CD8-positive, alpha-beta memory T cell (primary cell): ENCODE measurements at places on chromosomes 3 and 15. TPM values are rescaled to one million over a fixed set of nuclear protein-coding genes. Genes with fewer than 3 reads are reported as not detected.

ALDH1A2 gene
- 0.33 TPM for total RNA-seq

COL6A5 gene
- total RNA-seq, result not detected

SEC22C gene
- total RNA-seq, result 53.6 TPM

DNA sequence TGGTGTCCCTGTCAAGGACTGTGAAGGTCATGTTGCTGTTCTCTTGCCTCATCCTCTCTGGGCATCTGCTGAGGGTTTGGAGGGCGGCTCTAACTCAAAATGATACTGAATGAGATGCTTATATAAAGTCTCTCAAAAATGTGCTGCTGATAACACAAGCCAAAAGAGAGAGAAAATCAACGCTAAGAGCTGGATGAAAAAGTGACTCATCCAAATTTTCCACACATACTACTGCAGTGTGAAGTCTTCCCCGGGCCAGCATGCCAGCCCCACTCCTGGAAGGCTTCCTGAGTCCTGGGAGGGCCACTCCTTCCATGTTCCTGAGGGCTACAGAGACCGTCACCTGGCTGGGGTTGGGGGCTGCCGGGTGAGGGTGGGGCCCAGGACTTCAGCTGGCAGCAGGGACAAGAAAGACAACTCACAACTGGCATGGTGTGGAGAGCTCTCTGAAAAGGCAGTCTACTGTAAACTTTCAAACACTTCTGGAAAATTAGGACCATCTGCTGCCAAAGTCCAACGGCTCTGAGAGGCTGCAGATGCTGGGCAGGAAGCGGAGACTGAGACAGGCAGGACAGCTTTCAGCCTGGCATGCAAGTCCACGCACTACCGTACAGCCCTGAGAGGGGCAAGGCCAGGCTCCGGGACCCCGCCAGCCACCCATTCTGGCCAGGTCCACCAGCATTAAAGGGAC is 200.3 kb downstream of the ADAMTS17 start:
- no peak overlapping the region for H3K27ac ChIP-seq
- H3K4me1 ChIP-seq, result no peaks in the 10 kb centered on the region
- H3K36me3 ChIP-seq, result no peaks in the 10 kb centered on the region
- DNase-seq, result no peak

DNA sequence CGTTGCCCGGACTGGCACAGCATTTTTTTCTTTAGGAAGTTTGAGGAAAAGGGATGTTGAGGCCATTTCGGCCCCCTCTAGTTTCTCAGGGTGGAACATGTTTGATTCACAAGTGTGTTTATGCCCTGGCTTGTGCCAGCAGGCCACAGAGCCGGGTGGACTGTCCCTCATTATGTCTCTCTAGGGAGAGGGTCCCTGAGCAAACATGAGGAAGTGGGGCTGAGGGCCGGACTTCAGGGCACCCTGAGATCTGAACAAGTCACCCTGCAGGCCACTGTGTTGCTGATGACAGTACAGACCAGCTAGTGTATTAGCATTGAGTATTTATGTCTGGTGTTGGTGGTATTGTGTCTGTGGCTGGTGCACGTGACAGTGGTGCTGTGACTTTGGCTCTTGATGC is 34.9 kb downstream of the RNU5B-1 start:
- H3K4me1 ChIP-seq, result no peaks in the 10 kb centered on the region
- H3K4me3 ChIP-seq, result no peak overlapping the region
- peaks cover 5% of the 10 kb centered on the region for H3K27me3 ChIP-seq
- no peaks in the 10 kb centered on the region for H3K36me3 ChIP-seq

DNA sequence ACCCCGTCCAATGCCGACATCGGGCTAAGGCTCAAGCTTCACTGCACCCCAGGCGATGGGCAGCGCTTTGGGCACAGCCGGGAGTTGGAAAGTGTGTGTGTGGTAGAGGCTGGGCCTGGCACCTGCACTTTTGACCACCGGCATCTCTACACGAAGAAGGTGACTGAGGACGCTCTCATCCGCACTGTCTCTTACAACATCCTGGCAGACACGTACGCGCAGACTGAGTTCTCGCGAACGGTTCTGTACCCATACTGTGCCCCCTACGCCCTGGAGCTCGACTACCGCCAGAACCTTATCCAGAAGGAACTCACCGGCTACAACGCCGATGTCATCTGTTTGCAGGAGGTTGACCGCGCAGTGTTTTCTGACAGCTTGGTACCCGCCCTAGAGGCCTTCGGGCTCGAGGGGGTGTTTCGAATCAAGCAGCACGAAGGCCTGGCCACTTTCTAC is 1.0 kb downstream of the PDE12 start:
- H3K4me1 ChIP-seq, result peaks cover 33% of the 10 kb centered on the region
- no peaks in the 10 kb centered on the region for H3K27me3 ChIP-seq
- peak overlapping the region; percentile 55 for H3K4me3 ChIP-seq
- no peaks in the 10 kb centered on the region for H3K36me3 ChIP-seq
- peak overlapping the region; percentile 88 for H3K27ac ChIP-seq
- peak; percentile 30 for DNase-seq

GRCh38 chr3:180085122-180085710 is 48.5 kb upstream of the PEX5L start:
- no peaks in the 10 kb centered on the region for H3K36me3 ChIP-seq
- no peaks in the 10 kb centered on the region for H3K4me1 ChIP-seq
- H3K27ac ChIP-seq, result no peak overlapping the region
- no peak overlapping the region for H3K4me3 ChIP-seq

GRCh38 chr3:194140520-194141414 is 4.8 kb downstream of the HES1 start:
- no peak for DNase-seq
- H3K4me3 ChIP-seq, result no peak overlapping the region
- peaks cover 34% of the 10 kb centered on the region for H3K4me1 ChIP-seq
- peaks cover 10% of the 10 kb centered on the region for H3K27me3 ChIP-seq
- H3K27ac ChIP-seq, result peak overlapping the region; percentile 31

DNA sequence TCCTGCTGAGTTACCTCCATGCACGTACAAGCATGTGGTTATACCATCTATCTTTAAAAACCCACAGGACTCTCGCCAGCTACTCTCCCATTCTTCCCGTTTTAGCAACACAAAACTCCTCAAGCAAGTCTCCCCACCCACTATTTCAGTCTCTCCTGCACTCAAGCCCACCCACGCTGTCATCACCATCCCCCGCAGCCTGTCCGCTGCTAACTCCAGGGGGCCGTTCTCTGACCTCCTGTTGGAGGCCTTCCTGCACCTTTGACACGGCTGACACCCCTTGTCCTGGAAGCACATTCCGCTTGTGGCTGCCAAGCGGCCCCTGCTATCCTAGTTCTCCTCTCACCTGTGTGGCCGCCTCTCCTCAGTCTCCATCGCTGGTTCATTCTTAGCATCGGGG is 7.5 kb upstream of the PCSK6 start:
- no peaks in the 10 kb centered on the region for H3K4me1 ChIP-seq
- H3K36me3 ChIP-seq, result no peaks in the 10 kb centered on the region
- H3K4me3 ChIP-seq, result no peak overlapping the region

DNA sequence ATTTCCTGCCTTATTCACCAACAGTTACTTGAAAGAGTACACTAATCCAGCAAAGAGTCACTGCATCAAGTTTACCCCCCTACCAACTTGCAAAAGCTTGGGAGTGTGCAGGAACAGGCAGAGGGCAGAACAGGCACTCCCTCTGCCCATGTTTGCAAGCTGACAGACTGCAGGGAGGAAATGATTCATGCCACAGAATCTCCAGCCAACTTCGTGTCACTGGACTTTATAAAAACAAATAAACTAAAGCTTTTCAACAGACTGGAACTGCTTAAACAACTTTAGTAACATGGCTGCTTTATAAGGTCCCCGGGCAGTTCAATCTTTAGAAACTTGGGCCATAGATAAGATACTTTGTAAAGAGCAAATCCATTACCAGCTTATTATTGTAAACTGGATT is 129.5 kb downstream of the THRB start:
- no peaks in the 10 kb centered on the region for H3K27me3 ChIP-seq
- H3K4me1 ChIP-seq, result no peaks in the 10 kb centered on the region
- DNase-seq, result no peak
- no peak overlapping the region for H3K27ac ChIP-seq
- H3K36me3 ChIP-seq, result no peaks in the 10 kb centered on the region

- H3K27me3 ChIP-seq, result no peaks in the 10 kb centered on the region
- H3K4me3 ChIP-seq, result no peak overlapping the region
- DNase-seq, result no peak
- no peaks in the 10 kb centered on the region for H3K4me1 ChIP-seq
- no peaks in the 10 kb centered on the region for H3K36me3 ChIP-seq
- H3K27ac ChIP-seq, result no peak overlapping the region
Observed at GRCh38 chr3:165697910-165698309, 139.3 kb downstream of the BCHE start.

DNA sequence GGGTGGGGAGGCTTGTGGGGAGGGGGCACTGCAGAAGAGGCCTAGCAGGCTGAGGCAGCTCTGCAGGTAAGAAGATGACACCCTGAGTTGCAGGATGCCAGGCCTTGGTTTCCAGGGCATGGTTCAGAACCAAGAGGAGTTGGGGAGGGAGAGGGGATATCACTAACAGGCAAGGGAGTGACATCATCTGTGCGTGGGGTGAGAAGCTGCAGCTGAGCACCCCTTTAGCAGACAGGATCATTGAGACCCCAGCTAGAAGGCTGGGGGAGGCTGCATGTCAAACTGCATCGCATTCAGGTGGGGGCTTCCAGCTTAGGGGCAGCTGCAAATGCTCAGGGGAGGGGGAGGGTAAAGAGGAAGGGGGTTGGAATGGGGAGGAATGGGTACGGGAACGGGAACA is 23.0 kb downstream of the CACNA2D2 start:
- H3K27me3 ChIP-seq, result no peaks in the 10 kb centered on the region
- H3K27ac ChIP-seq, result no peak overlapping the region

GRCh38 chr3:137134431-137134830 is 176.6 kb downstream of the IL20RB start:
- no peak overlapping the region for H3K4me3 ChIP-seq
- H3K27me3 ChIP-seq, result no peaks in the 10 kb centered on the region
- no peaks in the 10 kb centered on the region for H3K36me3 ChIP-seq
- H3K4me1 ChIP-seq, result peaks cover 6% of the 10 kb centered on the region
- DNase-seq, result no peak

DNA sequence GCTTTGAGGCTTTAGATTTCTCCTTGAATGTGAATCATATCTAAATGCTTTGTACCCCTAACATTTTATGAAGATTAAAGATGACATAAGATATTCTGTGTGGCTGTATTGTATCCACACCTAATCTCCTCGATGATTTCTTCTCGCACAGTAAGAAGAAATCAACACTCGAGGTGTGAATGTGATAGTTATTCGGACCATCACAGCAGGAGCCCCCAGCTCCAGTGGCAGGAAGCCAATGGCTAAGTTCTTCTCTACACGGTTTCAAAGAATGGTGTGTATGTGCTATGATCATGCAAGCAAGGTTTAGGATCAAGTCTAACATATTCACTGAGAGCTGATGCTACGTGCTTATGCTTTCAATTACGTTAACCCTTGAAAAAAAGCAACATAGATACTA is 271.0 kb downstream of the SUCLG2 start:
- no peaks in the 10 kb centered on the region for H3K36me3 ChIP-seq
- H3K4me3 ChIP-seq, result no peak overlapping the region
- H3K27ac ChIP-seq, result no peak overlapping the region
- H3K27me3 ChIP-seq, result no peaks in the 10 kb centered on the region
- no peaks in the 10 kb centered on the region for H3K4me1 ChIP-seq

GRCh38 chr3:183532620-183533411 is 22.7 kb downstream of the KLHL6 start:
- H3K27ac ChIP-seq, result peak overlapping the region; percentile 17
- DNase-seq, result no peak
- no peaks in the 10 kb centered on the region for H3K27me3 ChIP-seq
- H3K36me3 ChIP-seq, result no peaks in the 10 kb centered on the region
- H3K4me1 ChIP-seq, result peaks cover 9% of the 10 kb centered on the region

GRCh38 chr15:28881170-28881569 is 4.6 kb upstream of the APBA2 start:
- H3K27ac ChIP-seq, result no peak overlapping the region
- no peak for DNase-seq
- H3K36me3 ChIP-seq, result no peaks in the 10 kb centered on the region
- peaks cover 19% of the 10 kb centered on the region for H3K4me1 ChIP-seq

DNA sequence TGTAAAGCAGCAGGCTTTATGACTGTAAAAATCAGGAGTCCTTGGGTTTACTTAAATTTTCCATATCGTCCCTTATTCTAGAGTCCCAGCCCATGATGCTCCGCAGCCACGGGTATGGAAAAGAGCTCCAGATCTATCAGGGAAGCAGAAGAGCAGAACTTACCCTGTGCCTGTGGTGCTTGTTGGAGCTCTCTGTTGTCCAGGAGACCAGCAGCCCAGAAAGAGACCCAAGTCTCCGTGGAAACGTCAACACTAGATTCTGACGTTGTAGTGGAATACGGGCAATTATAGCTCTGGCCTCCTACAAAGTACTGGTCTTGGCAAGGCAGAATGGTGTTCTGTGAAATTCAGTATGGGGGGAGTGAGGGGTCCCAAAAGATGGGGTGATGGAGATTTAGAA is 2.0 kb downstream of the GMNC start:
- no peak overlapping the region for H3K4me3 ChIP-seq
- H3K36me3 ChIP-seq, result no peaks in the 10 kb centered on the region
- no peaks in the 10 kb centered on the region for H3K4me1 ChIP-seq
- DNase-seq, result no peak

DNA sequence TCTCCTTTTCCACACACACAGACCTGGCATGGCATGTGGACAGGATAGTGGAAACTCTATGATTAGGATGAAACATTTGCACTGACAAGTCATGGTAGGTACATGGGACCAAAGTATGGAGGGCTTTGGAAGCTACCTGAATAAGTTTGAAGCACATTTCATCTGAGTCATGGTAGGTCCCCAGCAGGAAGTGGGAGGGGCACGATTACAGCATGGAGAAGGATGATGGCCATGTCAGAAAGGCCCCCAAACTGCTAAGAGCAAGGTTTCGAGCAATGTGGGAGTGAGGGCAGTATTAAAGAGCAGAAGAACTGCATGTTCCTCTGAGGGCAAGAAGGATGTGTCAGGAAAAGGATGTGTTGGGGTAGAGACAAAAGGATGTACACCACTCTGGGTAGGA is 51.5 kb upstream of the CSTA start:
- DNase-seq, result no peak
- no peak overlapping the region for H3K4me3 ChIP-seq
- H3K36me3 ChIP-seq, result no peaks in the 10 kb centered on the region
- H3K27ac ChIP-seq, result no peak overlapping the region

- H3K4me3 ChIP-seq, result no peak overlapping the region
- H3K36me3 ChIP-seq, result no peaks in the 10 kb centered on the region
- DNase-seq, result no peak
- H3K4me1 ChIP-seq, result no peaks in the 10 kb centered on the region
Observed at GRCh38 chr3:94232921-94233320, 170.1 kb downstream of the NSUN3 start.
